ENCODE measurements at places on chromosomes 4 and X. TPM values are rescaled to one million over a fixed set of nuclear protein-coding genes. Genes with fewer than 3 reads are reported as not detected.

Gene SLC49A3
- total RNA-seq: 1.7 TPM

Gene FGF2
- total RNA-seq: 14.8 TPM

Gene MAGEB10
- not detected for total RNA-seq

Gene KDM6A
- total RNA-seq: 11.1 TPM

Gene STPG2
- total RNA-seq: not detected

Gene PDZD4
- under 0.01 TPM for total RNA-seq

Gene IL3RA
- total RNA-seq: not detected

Gene ADRA2C
- total RNA-seq: under 0.01 TPM

Gene ZDHHC15
- total RNA-seq: not detected

Gene CTAG2
- total RNA-seq: not detected

Gene MAGEC1
- total RNA-seq: not detected

Gene RAB41
- not detected for total RNA-seq
